ENCODE measurements at places on chromosomes 2 and 18.

DNA sequence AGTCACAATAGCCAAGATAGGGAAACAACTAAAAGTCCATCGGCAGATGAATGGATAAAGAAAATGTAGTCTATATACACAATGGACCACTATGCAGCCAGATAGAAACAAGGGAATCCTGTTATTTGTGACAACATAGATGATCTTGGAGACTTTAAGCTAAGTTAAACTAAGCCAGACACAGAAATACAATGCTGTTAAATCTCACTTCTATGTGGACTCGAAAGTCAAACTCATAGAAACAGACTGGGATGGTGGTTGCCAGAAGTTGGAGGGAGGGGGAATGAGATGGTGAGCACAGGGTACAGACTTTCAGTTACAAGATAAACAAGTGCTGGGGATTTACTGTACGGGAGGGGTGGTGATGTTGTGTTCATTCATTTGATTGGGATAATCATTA, 5.4 kb upstream of the CNDP1 start:
- DNase-seq = no peak

DNA sequence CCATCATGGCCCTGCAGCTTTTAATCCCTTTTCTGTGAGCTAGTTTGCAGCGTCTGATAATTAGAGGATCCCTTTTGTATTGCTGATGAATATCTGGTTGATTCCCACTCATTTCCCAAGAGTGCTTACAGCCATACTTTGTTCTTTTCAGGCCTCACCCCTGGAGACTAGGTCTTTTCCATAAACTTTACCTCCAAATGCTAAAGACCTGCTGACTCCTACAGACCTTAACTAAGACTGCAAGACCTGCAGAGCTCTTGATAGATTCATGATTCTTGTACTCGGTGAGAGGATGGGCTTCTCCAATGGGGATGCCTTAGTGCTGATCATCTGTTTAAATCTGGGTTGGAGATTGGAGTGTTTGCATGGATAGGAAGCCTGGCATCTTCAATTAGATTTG, 33.1 kb upstream of the DYNAP start:
- DNase-seq = no peak

- DNase-seq = no peak
Measured at GRCh38 chr2:151543876-151544275, 134.2 kb downstream of the RIF1 start.

GRCh38 chr2:37797081-37797480, 125.6 kb upstream of the CDC42EP3 start:
- no peak for DNase-seq

- no peak for DNase-seq
Measured at GRCh38 chr2:160289831-160290230, 89.8 kb upstream of the ITGB6 start.

- DNase-seq = no peak
Measured at GRCh38 chr2:182638667-182639066, 77.4 kb upstream of the DNAJC10 start.

- DNase-seq = no peak
Measured at GRCh38 chr2:233223059-233223894, 28.2 kb upstream of the ATG16L1 start.

DNA sequence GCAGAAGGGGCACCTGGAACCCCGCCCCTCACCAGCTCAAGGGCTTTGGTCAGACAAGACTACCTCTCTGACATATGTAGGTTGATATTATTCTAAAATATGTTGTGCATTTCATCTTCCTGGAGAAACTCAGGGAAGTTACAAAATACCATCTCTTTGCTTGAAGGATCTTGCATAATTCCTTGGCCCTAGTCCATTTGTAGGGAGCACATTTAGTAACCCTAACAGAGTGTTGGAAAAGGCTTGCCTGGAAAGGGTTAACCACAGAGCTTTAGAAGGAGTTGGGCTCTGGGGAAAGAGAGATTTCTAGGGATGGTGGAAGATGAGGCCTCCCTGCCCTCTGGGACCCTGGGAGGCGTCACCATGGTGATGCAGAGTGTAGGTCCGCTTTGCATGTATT, 143.0 kb upstream of the SLC1A4 start:
- DNase-seq = no peak

DNA sequence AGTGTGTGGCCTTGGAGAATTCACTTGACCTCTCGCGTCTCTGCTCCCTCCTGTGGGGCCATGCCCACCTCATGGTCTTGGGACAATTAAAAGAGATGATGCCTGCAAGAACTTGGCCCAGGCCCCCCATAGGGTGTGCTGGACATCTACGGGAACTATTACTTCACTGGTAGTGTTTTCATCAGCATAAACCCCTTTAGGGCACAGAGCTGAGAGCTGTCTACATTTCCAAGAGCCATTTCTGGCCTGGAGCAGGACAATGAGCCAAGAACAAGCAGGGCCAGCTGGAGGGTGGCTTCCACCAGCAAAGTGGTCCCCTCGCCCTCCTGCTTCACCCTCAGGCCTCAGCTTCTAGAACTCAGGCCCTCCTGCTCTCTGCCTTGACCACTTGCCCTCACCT, 232.3 kb downstream of the ZBTB7C start:
- DNase-seq = no peak

- no peak for DNase-seq
Measured at GRCh38 chr2:146388757-146389156, 1456.1 kb upstream of the ACVR2A start.

- DNase-seq = no peak
Measured at GRCh38 chr2:64017811-64018700, 1.2 kb downstream of the VPS54 start.

DNA sequence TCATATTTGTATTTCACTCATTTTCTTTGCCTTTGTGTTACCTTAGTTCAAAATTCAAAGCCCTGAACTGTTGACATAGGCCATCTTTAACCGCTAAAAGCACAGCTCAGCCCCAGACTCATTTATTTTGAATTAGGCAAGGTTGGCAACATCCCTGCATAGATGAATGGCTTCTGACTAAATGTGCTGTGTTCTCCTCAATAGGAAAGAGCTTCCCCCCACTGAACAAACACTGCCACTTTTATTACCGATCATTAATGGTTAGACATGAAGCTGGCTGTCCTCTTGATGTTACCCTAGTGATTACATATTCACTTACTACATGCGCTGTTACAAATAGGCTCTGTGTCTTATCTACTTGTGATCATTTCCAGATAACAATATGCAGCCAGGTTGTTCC, 170.7 kb downstream of the ADCYAP1 start:
- no peak for DNase-seq

DNA sequence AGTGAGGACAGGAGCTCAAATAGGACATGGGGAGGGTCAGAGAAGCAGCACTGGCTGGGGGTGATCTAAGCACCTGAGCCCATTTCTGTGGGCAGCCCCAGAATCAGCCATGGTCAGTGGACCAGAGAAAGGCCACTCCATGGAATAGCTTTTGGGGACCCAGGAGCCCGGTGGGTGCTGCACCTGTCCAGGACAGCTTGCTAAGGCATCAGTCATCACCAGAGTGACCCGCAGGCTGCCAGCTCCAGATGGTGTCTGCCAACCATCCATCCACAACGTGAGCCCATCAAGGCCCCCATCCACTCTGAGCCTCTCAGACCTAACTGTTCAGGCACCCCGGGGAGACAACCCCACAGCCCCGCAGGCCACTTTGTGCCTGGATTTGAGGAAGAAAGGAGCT, 23.6 kb upstream of the COL6A3 start:
- no peak for DNase-seq

- no peak for DNase-seq
Measured at GRCh38 chr18:9120796-9121195, 15.8 kb upstream of the ANKRD12 start.

GRCh38 chr18:8869696-8870095, 164.3 kb downstream of the MTCL1 start:
- DNase-seq = no peak

GRCh38 chr2:84919885-84920580, 14.6 kb downstream of the TMSB10 start:
- peak; percentile 67 for DNase-seq

DNA sequence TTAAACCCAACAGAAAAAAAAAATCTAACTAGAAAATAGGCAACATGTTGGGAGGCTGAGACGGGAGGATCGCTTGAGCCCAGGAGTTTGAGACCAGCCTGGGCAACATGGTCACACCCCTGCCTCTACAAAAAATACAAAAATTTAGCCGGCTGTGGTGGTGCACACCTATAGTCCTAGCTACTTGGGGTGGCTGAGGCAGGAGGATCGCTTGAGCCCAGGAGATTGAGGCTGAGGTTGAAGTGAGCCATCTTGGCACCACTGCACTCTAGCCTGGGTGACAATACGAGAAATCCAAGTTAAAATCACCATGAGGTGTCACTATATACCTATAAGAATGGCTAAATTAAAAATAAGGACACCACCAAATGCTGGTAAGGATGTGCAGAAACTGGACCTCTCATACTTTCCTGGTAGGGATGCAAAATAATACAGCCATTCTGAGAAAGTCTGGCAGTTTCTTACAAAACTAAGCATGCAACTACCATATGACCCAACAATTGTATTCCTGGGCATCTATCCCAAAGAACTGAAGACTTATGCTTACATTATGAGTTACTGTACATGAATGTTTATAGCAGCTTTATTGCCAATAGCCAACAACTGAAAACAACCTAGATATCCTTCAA, 2.2 kb downstream of the SEPTIN10 start:
- no peak for DNase-seq

- DNase-seq = no peak
Measured at GRCh38 chr18:26653943-26654615, 105.7 kb upstream of the KCTD1 start.

GRCh38 chr2:71554706-71555056, 101.3 kb downstream of the DYSF start:
- DNase-seq = no peak

GRCh38 chr2:235588750-235589149, 94.9 kb downstream of the AGAP1 start:
- no peak for DNase-seq

DNA sequence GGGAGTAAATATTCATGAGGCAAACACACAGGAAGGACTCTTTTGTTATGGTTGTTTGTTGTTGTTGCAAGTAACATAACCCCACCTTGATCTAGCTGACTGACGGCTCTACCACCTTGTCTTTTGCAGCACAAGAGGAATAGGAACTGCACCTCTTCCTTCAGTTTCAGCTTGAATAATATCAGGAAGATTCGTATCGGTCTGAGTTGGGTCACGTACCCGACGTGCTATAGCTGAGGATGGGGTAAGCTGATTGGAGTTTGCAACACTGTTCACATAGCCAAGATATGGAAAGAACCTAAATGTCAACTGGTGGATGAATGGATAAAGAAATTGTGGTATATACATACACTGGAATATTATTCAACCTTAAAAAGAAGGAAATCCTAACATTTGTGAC, 14.5 kb upstream of the IL1RN start:
- no peak for DNase-seq

DNA sequence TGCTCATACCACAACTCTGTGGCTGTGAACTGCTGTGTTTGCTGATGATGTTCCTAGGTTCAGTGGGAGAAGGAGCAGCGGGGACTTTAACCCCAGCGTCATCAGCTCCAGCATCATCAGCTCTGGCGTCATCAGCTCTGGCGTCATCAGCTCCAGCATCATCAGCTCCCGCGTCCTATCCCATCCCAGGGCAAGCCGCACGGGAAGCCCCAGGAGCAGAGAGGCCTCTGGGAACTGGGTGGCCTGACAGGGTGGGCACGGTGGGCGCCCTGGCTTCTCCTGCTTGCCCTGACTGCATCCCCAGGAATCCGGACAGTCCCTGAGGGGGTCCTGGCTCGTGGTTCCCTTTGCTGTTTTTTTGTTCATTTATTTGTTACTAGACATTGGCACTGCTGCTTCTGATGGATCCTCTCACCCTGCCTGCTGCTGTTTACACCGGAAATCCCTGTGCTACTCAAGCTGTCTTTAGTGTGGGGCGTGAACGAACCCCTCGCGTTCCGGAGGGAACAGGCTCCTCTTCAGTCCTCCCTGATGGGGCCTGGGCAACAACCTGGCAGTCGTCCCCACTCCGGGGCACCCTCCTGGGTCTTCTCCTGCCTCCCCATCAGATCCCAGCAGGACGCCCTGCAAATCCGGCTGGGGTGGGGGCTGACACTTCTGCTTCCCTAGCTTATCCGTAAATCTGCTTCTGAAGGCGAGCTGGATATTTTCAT, 67.1 kb upstream of the PXDN start:
- DNase-seq = no peak

DNA sequence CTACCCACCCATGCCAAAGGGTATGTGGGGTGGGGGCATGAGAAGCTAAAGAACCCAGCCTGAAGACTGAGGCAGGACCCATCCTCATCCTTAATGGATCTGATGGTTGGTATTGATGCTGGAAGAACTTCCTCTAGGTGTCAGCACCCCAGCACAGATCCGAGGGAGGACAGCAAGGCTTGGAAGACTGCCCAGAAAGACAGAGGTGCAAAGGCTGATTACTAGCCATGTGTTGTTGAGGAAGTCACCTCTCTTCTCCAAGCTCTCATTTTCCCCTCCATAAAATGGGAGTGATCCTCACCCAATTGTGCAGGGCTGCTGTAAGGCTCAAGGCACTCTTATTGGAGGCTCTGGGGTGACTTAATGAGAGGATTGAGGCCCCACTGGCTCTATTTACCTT, 256.5 kb downstream of the CELF4 start:
- no peak for DNase-seq

DNA sequence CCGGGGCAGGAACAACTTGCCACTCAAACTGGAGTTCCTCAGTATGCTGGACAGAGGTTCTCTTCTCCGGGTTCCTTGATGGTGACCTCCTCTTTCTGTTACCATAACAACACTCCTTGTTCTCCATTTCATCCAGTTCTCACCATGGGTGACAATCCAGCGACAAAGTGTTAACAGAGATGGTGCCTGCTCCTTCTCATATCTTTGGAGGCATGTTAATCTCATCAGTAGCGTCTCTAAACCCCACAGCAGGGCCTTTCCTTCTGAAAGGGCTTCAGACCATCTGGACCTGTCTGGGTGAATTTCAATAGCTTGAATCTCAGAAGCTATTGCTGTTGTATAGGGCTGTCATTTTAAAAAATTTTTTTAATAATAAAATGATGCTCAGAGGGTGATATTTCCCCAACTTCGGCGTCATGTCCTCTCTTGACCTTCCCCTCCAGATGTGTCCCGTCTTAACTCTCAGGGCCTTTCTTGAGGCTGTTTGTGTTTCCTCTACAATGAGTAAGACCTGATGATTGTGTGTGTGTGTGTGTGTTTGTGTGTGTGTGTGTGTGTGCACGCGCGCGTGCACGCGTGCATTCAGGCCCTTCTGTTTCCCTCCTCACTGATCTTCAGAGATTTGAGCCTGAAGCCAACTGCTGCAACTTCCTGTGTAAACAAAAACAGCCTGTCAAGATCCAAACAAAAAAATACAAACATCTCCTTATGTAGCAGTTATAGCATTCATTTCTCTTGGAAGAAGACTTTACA, 24.3 kb upstream of the CETN1 start:
- DNase-seq = no peak

DNA sequence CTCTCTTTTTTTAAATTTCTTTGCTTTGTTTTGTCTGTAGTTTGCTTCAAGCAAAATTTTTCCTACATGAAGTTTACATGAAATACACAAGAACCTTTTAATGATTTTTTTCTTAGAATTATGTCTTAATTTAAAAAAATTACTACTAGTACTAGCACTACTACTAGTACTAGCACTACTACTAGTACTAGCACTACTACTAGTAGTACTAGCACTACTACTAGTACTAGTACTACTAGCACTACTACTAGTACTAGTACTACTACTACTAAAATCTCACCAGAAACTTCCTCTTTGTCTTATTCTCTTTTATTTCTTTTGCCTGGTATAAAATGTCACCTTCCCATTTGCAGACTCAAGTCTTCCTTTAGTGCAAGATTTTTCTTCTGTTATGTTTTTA, 71.1 kb downstream of the PTH2R start:
- no peak for DNase-seq

All from adrenal gland (tissue), 19 donors.